ENCODE measurements at places on chromosomes 11 and 22.

DNA sequence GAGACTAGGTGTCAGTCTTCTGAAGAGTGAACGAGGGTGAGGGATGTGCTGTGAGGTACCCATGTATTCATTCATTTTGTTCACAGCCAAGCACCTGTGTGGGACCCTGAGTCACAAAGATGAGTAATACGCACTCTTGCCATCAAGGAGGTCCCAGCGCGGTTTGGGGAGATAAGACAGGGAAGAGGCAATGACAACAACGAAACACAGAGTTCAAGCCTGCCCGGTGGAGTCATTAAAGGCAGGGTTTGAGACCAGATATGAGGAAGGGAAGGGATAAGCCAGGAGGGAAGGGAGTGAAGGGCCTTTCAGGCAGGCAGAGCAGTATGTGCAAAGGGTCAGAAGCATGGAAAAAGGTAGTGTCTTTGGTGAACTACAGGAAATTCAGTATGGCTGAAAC lies 4.6 kb downstream of the DCHS1 start:
- DNase-seq, result no peak

- DNase-seq, result no peak
Measured at GRCh38 chr11:3219281-3219892, 774 bp upstream of the MRGPRG start.

GRCh38 chr22:41681616-41682015 lies 7.1 kb downstream of the SNU13 start:
- no peak for DNase-seq

DNA sequence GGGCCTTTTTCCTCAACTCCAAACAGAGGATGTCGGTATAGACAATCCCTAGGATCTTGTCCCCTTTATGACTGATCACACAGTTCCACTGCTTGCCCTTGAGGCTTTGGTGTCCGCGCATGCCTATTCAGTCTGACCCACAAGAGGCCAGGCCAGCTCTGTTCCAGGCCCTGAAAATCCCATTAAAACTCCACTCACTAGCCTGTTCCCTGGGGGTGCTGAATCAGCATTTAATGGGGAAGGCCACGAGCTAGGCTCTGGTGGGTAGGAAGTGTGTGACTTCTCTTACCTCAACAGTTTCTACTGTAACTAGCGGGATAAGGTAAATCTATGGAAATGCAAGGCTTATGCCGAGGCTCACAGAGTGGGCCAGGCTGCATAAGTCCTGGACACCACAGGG lies 117.7 kb downstream of the PTPRJ start:
- no peak for DNase-seq

GRCh38 chr11:67391304-67392182 lies at the start of gene RAD9A:
TSS of gene RAD9A (plus strand) at chr11:67391986. CDS start at chr11:67392045, 59 bp downstream.
- peak; percentile 97 for DNase-seq

- DNase-seq, result no peak
Measured at GRCh38 chr11:77223797-77224196, 77.7 kb downstream of the GDPD4 start.
